ENCODE measurements at places on chromosomes 4 and X.

DNA sequence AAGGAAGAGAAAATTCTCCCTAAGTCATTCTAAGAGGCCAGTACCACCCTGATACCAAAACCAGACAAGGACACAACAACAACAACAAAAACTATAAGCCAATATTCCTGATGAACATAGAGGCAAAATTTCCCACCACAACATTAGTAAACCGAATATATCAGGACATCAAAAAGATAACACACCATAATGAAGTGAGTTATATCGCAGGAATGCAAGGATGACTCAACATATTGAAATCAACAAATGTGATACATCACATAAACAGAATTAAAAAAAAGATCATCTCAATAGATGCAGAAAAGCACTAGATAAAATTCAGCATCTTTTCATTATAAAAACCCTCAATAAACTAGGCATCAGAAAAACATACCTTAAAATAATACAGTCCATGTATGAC, 1844.4 kb upstream of the PCDH10 start:
- no peak for DNase-seq

DNA sequence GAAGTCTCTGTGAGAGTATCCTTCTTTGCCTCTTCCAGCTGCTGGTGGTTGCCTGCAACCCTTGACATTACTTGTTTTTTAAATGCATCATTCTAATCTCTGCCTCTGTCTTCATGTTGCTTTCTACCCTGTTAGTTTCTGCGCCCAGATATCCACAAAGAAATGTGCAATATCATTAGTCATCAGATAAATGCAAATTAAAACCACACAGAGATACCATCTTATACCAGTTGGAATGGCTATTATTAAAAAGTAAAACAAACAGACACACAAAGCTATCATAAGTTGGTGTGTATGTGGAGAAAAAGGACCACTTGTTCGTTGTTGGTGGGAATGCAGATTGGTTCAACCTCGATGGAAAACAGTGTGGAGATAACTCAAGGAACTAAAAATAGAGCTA, 517.4 kb downstream of the FAT4 start:
- no peak for DNase-seq

- peak; percentile 84 for DNase-seq
Observed at GRCh38 chr4:101205916-101206315, 141.4 kb downstream of the PPP3CA start.

DNA sequence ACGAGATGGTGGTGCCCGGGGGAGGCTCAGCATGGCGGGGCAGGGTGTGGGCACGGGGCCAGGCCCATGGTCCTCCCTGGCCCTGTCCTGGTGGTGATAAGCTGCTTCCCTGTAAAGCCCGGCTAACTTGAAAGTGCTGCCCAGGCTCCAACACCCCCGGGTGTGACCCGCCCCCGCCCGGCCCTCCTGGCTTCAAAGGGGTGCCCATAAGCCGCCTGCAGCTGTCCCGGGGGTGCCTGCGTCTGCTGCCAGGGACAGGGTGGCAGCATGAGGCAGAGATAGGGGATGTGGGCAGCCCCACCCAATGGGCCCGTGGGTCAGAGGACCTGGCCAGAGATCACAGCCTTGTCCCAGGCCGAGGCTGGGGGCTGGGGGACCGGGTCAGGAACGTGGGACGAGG, 18.1 kb downstream of the FGFRL1 start:
- DNase-seq = no peak

DNA sequence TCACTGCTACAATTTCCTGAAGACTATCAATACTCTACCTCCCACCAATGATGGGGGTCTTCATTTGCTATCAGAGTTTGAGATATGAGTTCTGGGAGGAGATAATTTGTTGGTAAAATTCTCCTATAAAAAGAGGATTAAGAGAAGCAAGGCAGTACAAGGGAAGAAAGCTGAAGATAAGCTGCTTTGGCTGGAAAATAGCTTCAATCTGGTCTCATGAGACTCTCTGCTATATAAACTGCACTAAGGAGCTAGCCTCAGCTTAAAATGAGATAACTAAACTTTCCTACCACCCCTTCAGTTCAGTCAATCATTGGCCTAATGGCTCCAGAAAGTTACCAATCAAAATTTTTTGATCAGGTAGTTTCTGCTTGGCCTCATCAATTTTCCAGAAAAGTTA, 2105.0 kb downstream of the ARAP2 start:
- DNase-seq = no peak

- no peak for DNase-seq
Observed at GRCh38 chr4:53060278-53060677, 198.2 kb downstream of the RASL11B start.

- DNase-seq = peak; percentile 38
Observed at GRCh38 chr4:158827543-158827981, 58.7 kb downstream of the FNIP2 start.

- DNase-seq = no peak
Observed at GRCh38 chrX:136205882-136206380, 45.3 kb downstream of the MAP7D3 start.

DNA sequence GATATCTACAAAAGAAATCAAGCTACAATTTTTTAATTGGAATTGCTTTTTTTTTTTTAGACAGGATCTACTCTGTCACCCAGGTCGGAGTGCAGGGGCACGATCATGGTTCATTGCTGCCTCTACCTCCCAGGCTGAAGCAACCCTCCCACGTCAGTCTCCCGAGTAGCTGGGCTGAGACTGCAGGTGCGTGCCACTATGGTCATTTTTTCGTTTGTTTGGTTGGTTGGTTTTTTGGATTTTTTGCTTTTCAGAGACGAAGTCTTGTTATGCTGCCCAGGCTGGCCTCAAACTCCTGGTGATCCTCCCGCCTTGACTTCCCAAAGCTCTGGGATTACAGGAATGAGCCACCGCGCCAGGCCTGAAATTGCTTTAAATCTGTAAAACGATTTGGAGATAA, 15.6 kb downstream of the RGN start:
- DNase-seq = no peak

- no peak for DNase-seq
Observed at GRCh38 chr4:88419874-88420273, 37.0 kb upstream of the HERC5 start.

DNA sequence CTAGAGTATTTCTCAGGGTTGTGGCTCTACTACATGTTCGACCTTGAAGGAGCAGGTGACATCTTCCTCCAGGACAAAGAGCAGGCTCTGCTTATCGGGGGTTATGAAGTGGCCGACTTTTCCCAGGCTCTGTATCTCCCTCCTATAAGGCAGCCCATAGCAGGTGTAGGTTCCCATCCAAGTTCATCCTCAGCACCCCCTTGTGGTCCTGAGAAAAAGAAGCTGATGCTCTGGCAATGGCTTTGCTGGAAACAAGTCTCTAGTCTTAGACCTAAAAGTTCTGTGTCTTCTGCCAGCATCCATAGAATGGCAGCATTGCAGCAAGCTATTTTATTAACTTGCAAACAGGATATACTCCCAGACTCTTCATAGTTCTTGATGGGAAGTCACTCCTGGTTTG, 836.6 kb upstream of the PRKX start:
- DNase-seq = no peak

GRCh38 chrX:22012931-22013330, 19.2 kb upstream of the PHEX start:
- DNase-seq = no peak

DNA sequence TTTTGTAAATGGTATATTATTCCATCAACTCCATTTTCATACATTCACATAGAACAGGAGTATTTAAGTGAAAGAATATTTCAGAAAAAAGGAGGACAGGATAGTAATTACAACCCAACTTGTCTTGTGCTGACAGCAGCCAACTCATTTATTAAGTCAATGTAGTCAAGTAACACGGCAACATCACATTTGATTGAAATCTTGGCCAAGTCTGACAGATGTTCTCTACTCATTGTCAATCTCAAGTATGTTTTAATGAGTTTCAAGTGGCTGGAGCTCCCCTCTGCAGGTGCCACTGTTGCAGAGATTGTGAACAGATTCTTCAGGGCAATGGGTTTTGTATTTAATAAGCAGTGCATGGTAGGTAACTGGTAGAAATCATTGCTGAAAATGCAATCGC, 332.5 kb downstream of the C4orf33 start:
- no peak for DNase-seq

GRCh38 chr4:184514121-184514988, 40.0 kb upstream of the IRF2 start:
- peak; percentile 75 for DNase-seq

DNA sequence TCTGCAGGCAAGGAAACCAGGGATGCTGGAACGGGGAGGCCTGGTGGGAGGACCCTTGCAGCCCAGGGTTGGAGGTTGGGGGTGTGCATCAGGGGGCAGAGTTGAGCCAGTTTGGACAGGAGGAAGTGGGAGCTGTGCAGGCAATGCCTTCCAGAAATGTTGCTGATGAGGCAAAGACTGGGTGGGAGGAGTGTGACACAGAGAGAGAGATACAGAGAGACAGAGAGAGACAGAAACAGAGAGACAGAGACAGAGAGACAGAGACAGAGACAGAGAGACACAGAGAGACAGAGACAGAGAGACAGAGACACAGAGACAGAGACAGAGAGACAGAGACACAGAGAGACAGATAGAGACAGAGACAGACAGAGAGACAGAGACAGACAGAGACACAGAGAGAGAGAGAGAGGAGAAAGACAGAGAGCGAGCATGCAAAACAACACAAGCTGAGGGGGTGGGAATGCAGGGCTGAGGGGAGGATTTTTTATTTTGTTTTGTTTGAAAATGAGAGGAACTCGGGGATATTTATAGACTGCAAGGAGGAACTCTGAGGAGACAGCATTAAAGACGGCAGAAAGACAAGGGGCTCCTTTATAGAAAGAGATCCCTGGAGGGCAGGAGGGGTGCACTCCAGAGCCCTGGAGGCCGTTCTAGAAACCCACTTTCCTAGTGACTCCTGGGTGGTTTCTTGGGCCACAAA, 1.9 kb upstream of the HAUS3 start:
- DNase-seq = peak; percentile 30

GRCh38 chrX:95040104-95040503, 1366.1 kb downstream of the FAM133A start:
- DNase-seq = no peak

DNA sequence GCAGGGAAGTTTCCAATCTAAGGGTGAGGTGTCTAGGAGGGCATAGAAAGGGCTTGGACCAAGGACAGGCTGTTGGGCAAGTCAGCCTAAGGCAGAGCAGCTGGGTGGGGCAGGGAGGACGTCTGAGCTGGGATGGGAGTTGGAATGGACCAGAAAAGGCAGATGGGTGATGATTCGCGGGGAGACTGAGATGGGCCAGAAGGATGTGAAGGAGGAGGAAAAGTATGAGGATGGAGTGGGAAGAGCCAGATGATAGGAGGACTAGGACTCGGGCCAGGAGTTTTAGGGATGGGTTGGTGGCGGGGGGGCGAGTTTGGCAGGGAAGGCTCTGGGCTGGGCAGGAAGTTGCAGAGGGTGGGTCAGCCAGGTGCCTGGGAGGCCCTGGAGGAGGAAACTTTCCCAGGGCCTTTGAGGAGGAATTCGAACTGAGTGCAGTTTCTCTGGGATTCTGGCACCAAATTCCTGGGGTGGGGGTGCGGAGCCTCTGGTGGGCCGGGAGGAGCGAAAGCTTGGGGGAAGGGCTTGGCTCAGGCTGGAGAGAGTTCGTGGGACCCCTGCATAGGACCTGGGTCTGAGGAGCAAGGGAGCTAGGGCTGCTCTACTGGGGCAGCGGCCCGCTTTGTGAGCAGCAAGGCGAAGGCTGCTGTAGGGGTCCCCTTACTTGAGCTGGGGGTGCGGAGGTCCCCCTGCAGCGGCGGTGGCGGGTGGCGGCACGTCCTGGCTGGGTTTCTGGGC, 8.7 kb upstream of the TIMP1 start:
- no peak for DNase-seq

DNA sequence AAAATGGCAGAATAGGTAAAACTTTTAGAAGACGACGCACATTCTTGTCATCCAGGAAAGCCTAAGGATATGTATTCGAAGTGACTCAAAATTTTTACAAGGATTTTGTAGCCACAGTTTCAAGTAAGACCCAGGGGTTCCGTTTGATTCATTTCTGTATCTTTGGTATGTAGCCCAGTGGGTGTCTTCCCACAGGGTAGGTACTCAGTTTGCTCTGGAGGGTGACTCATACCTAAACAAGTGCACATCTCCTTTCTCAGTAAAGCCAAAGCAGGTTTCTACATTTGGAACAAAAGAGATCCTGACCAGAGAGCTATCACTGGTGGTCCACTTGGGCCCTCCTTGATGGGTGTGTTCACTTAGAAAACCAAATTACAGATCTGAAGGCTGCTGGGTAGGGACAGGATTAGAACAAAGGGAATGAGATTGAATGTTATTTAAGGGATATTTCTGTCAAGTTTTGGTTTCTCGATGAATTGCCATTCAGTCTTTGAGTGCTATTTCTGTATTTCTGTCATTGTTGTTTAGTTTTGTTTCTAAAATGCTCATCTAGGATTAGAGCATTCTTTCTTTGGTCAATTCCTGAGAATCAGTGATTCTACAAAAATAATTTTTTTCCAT, 56.1 kb downstream of the PLS3 start:
- DNase-seq = no peak

GRCh38 chr4:158197194-158197776, 13.0 kb upstream of the TMEM144 start:
- no peak for DNase-seq

DNA sequence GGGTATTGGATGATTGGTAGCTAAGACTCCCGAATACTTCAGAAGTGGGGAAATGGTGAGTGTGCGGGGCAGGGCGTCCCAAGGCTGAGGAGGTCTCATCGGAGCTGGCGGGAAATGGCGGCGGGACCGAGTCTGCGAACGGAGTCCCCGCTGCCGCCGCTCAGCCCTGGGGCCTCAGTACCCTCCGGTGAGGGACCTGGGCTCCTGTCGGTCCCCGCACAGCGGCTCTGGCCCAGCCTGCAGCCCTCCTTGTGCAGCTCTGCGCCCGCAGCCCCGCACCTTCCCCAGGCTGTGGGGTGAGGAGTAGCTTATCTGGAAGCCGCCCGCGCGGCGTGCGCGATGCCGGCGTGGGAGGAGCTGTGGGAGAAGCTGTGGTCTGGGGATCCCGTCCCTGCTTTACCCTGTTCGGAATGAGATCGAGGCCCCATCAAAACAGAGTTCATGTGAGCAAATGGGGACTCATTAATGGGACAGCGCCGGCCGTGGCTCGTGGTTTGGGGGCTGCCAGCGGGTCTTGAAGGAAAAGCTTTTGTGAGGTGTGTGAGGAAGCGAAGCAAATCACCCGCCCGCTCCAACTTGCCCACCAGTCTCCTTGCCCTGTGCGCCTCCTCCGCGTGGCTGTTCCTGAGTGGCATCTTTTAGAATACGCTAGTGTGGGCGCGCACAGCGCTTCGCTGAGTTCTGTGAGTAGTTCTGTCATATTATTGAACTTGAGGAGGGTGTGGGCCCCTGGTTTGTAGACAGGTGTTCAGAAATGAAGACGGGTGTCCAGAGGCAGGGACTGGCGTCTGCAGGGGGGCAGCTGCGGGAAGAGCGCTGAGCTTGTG, 531 bp downstream of the ZNF141 start:
- peak; percentile 62 for DNase-seq

- DNase-seq = peak; percentile 50
Observed at GRCh38 chr4:27000820-27001219, 140.2 kb downstream of the STIM2 start.
